Memory B cell (primary cell): ENCODE measurements at places on chromosomes 2 and 18.

GRCh38 chr2:184554736-184555135 is 43.6 kb upstream of the ZNF804A start:
- no peak for DNase-seq

GRCh38 chr2:17579605-17580318 is 39.3 kb downstream of the VSNL1 start:
- no peak for DNase-seq

- no peak for DNase-seq
Observed at GRCh38 chr2:100869120-100869519, 49.2 kb downstream of the NPAS2 start.

- DNase-seq = no peak
Observed at GRCh38 chr2:95024371-95024770, 1.1 kb upstream of the MAL start.

- DNase-seq = no peak
Observed at GRCh38 chr2:45316576-45317338, 294.3 kb downstream of the SRBD1 start.

GRCh38 chr2:207487650-207488311 is 42.0 kb upstream of the CREB1 start:
- no peak for DNase-seq

DNA sequence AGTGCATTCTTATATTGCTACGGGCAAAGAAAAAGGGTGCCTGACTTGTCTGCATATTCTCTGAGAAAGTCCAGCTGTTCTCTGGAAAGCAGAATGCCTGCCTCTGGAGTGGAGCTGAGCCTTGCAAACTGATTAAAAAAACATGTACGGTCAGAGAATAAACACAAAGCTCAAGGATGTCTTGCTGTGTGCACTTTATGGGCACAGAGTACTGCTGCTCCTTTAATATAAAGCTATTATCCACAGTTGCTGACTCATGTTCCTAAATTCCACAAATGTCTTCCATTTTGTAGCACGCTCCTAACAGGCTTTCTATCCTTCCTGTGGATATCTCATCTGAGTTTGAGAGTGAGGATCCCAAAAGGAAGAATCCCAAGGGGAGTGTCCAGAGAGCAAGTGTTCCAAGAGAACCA is 229.0 kb downstream of the MREG start:
- no peak for DNase-seq

GRCh38 chr2:204468746-204469429 is 76.4 kb upstream of the PARD3B start:
- no peak for DNase-seq

GRCh38 chr2:61770746-61771145 is 83.1 kb downstream of the FAM161A start:
- no peak for DNase-seq

DNA sequence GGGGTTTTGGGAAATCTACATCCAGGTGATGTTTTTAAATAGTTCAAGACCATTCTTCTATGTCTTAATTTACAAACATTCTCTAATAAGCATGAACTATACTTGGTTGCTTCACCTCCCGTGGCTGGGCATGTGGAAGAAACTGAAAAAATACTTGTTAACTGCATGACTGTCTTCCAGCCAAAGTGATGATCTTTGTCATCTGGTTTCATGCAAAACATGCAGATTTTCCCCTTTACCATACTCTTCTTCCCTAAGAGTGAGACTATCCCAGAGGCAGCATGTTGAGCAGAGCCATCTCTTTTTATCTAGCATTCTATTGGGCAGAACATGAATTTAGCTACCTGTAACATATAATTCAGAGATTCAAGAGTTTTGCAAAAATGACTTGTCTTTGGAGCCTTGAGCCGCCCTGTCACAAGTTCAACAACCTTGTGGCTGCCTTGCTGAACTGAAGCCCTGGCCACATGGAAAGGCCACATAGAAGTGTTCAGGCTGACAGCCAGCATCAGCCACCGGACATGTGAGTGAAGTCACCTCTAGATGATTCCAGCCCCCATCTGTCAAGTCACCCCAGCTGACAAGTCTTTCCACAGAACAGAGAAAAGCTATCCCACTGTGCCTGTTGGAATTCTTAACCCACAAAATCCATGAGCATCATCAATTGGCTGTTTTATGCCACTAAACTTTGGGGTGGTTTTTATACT is 142.8 kb downstream of the ANKRD44 start:
- DNase-seq = no peak

- no peak for DNase-seq
Observed at GRCh38 chr2:149800624-149801542, 213.3 kb upstream of the MMADHC start.

GRCh38 chr18:79405781-79406575 is 10.2 kb downstream of the NFATC1 start:
- DNase-seq = peak; percentile 93
